ENCODE measurements at places on chromosomes 2 and 18.

- no peak for DNase-seq
Observed at GRCh38 chr2:110977403-110977802, 143.3 kb upstream of the BCL2L11 start.

DNA sequence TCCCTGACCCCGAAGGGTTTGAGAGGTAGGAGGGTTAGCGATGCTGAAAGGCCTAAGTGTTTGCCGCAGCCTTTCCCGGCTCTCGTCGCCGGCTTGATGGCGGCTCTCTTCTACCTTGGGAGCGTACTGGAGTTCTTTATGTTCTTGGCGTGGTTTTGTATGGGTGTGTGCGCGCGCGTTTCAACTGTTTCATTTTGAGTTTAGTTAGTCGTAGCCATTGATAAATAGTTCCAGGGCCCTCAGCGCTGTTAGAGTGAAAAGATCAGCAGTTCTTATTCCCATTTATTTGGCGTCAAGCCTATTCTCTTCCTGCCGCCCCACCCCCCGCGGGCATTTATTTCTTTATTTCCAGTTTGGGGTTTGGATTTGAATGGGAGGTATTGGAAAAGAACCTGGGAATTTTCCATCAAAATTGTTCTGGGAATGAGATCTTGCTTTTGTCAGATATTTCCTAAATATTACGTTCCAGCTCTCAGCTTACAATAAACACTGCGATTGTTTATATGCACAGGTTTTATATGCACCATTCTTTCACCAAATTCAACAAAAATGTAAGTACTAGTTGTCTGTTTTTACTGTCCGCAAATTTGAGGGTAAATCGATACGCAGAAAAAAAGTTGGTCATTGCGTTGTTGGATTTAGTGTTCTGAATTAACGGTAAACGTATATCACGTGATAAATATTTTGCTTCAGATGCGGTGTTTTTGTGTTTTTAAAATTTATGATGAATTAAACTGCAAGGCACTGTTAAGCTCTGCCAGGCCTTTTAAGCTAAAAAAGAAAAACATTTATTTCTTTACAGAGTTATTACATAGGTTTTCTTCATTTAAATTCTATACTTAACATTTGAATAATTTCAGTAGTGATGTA lies 954 bp downstream of the CCNT2 start:
- DNase-seq = peak; percentile 12

DNA sequence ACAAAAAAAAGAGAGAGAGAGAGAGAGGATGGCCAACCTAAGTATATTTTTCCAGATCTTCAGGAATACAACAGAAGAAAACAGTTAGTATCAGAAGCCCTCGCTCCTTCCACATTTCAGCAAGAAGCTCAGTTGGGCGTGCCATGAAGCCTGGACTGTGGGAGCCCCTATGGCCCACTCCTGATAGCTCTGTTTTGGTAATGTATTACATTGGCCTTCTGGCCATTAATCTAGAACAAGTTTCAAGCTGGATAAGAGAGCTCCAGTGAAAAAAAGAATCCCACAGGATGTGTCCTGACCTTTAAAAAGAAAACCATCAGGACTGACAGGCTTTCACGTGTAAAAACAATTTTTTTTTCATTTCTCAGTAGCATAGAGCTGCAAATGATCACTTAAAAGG lies 197.9 kb downstream of the ICOS start:
- DNase-seq = no peak

- DNase-seq = no peak
Observed at GRCh38 chr2:150003544-150003943, 416.0 kb upstream of the MMADHC start.

DNA sequence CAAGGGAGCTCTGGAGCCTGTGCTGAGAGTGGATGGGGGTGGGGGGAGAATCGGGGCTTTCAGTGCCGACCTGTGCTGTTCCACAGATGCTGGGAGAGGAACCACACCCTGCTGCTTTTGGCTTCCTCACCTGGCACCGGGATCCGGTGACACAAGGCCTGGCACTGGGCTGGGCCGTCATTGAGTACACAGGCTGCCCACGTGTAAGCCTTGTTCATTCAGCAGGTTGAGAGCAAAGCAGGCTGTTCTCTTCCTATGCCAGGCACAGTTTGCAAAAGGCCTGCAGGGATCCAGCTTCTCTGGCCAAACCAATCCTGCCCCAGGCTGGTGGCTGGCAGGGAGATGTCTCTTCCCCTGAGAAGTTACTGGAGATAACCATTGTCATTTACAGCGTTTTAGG lies 17.1 kb downstream of the TRIB2 start:
- DNase-seq = no peak

- DNase-seq = no peak
Observed at GRCh38 chr18:73719611-73720010, 428.0 kb downstream of the FBXO15 start.

DNA sequence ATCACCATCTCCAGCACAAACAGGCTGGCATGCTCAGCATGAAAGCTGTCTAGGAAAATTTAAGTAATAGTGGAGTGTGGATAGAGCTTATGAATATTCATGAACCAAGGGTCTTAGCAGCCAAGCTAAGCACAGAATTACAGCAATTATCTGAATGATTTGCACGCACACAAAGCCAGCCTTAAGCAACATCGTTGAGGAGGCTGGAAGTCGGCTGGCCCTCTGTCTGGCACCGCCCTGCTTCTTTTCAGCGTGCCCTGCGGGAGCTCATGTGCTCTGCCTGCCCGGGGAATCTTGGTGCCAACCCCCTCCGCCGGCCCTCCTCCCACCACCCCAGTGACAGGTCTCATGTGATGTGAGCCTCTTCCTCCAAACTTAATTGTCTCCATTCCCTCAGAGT lies 540.1 kb downstream of the CMPK2 start:
- DNase-seq = no peak

GRCh38 chr2:38301969-38302702 lies 74.9 kb downstream of the ATL2 start:
- no peak for DNase-seq

GRCh38 chr18:56028514-56028913 lies 440.5 kb upstream of the TCF4 start:
- DNase-seq = no peak

GRCh38 chr2:111122631-111123421 lies 2.1 kb downstream of the BCL2L11 start:
- DNase-seq = peak; percentile 3

DNA sequence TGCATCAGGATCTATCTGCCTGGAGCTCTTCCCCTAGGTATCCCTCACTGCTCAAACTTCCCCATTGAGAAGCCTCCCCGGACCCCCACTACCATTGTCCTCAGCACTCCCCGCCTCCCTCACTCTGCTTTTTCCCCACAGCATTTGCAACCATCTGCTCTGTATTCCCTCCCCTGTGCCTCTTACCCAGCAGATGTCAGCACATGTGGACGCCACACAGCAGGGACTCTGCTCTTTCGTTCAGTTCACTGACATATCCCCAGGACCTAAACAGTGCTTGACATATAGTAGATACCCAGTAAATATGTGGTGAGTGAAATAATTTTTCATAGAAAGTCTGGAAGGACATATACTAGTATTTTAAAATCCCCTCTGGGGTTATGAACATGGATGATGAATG lies 101.1 kb downstream of the TMEM247 start:
- DNase-seq = no peak

DNA sequence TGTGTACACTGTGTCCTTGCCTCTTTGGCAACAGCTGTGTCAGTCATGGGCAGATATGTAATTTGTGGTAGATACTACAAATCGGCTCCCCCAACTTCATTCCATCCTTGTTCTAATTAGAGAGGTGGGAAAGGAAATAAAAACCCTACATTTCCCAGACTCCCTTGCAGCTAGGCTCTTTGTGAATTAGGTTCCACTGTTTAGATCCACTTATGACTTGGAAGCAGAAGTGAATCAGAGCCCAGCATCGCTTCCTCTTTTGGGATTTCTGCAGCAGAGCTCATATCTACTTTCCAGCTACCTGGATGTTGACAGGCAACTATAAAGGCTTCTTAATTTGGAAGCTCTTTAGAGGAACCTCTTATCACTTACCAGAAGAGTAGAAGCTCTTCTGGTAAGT lies 34.1 kb upstream of the NARS1 start:
- no peak for DNase-seq

- no peak for DNase-seq
Observed at GRCh38 chr2:235505181-235505741, 11.4 kb downstream of the AGAP1 start.

DNA sequence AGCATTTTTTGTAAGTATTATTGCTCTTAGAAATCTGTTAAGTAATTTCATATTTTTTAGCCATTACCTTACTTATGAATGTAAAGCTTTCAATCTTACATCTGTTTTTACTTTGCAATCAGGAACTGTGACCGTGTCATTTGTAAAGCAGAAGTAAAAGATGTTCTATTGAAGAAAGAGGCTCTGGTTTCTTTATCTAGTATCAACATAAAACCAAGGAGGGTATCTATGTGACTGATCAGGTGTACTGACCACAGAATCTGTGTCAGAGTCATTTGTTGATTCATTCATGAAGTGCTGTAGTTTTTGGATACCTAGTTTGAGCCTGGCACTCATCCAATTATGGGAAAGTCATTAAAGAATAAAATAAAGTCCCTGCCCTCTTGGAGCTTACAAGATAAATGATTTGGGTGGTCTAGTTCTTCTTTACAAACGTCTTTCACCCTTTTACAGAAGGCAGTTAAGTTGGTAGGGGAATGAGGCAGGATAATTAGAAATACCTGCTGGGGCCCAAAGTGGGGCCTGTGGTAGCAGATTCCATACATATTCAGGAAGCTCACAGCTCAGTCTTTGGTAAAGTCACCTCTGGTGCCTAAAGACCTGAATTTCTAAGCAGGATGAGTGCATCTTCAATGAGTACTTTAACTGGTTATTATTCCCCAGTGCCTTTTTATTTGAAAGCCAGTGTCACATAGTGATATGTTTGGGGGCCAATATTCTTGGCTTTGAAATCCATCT lies 260.6 kb upstream of the NT5C1B start:
- no peak for DNase-seq

GRCh38 chr2:110124038-110124825 lies 8.6 kb upstream of the MALL start:
- no peak for DNase-seq

Measured in effector memory CD4-positive, alpha-beta T cell (primary cell).